Fibroblast of skin of scalp (primary cell): ENCODE measurements at places on chromosomes 5 and 9.

DNA sequence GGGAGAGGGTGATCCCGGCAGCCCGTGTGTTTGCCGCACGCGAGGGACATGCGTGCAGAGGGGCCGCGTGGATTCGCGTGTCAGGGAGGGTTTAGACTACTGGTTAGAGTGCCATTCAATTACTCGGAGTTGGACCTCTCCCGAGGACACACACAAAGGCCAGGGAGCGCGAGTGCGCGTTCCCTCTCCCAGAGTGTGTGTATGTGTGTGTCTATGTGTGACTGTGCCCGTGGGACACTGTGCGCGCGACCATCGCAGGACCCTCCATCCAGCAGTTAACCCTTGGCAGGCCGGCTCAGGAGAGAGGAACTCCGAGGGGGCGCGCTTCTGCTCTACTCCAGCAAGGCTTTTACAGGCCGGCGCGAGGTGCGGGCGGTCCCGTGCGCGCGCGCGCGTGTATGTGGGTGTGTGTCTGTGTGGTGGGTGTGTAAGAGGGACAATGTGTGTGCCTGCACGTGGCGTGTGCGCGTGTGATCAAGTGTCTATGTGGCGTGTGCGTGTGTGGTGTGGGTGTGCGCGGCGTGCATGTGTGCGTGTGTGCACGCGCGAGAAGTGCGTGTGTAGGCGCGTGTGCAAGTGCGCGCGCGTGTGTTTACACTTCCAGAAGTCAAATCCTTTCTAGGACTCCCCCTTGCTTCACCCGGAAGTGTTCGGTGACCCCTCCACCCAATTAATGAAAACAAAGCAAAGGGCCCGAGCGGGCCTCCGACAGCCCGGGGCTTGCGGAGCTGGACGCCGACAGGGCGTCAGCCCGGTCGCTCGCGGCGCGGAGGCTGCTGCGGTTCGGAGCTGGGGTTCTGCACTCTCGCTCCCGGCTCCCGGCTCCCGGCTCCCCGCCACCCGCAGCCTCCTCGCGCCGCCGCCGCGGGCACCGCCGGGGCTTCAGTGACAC is 75.3 kb upstream of the TBCA start:
- DNase-seq: peak; percentile 51

DNA sequence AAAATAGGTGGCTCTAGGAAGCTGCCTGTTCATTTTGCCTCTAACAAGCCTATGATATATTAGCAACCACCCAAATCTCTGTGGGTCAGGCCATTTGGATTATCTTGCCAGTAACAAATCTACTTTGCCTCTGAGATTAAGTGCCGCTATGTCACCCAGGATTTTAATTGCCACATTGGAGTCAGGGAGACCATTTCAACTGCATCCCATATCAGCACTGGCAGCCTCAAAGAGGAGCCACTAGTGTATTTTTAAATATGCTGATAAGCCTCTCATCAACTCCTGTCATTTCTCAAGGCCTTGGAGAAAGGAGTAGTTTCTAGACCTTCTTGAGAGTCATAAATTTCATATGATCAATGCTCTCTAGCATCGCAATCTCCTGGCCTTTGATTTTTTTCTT is 12.1 kb upstream of the ADAMTS19 start:
- no peak for DNase-seq

- DNase-seq: no peak
Observed at GRCh38 chr9:38316166-38316780, 76.2 kb upstream of the ALDH1B1 start.

DNA sequence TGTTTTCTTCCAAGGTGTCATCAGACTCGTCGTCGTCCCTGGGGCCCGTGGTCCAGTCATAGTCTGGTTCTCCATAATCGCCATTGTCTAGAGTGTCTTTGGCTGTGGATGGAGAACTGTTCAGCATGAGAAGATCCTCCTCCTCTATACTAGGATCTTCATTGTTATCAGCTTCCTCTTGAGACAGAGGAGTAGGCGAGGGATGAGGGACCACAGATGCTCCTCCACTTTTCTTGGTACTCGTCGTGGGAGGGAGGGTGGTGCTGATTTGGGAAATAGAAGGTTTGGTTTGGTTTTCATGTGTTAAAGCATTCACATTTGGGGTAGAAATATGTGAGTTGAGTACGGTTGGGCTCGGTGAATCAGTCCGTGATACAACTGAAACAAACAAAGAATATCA is 8.8 kb downstream of the C5orf15 start:
- DNase-seq: no peak

DNA sequence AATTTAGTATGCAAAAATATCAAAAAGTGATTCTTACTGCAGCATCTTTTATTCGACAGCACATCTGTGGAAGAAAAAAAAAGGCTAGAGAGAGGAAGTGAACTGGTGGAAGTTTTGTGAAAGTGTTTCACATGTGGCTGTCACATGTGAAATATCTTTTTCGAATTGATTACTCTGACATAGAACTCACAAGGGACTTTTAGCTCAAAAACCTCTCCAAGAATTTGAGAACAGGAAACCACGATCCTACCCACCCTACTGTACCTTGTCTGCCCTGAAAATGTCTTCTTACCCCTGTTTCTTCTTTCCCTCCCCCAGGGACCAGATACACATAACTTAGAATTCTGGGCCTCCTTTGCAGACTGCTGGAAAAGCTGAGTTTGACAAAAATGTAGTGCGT is 106.5 kb upstream of the PRRC1 start:
- DNase-seq: no peak

- no peak for DNase-seq
Observed at GRCh38 chr9:27157736-27158135, 48.7 kb downstream of the TEK start.

DNA sequence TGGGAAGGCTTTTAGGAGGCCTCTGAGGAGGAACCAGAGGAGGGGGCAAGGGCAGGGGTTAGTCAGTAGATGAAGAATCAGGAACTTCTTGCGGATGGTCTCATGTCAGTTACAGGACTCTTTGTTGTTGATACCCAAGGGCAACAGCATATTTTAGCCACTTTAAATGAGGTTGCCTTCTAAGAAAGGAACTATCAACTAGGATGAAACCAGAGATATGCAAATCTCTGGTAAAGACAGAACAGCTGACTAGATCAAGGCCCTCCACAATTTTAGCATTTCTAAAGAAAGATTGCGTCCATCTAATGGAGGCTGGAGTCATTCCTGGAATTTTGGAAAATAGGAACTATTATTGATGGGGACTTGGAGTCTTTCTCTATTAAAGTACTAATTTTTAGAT is 57.7 kb upstream of the KLF4 start:
- DNase-seq: no peak

GRCh38 chr5:106113922-106114321 is 1556.8 kb downstream of the EFNA5 start:
- DNase-seq: no peak

DNA sequence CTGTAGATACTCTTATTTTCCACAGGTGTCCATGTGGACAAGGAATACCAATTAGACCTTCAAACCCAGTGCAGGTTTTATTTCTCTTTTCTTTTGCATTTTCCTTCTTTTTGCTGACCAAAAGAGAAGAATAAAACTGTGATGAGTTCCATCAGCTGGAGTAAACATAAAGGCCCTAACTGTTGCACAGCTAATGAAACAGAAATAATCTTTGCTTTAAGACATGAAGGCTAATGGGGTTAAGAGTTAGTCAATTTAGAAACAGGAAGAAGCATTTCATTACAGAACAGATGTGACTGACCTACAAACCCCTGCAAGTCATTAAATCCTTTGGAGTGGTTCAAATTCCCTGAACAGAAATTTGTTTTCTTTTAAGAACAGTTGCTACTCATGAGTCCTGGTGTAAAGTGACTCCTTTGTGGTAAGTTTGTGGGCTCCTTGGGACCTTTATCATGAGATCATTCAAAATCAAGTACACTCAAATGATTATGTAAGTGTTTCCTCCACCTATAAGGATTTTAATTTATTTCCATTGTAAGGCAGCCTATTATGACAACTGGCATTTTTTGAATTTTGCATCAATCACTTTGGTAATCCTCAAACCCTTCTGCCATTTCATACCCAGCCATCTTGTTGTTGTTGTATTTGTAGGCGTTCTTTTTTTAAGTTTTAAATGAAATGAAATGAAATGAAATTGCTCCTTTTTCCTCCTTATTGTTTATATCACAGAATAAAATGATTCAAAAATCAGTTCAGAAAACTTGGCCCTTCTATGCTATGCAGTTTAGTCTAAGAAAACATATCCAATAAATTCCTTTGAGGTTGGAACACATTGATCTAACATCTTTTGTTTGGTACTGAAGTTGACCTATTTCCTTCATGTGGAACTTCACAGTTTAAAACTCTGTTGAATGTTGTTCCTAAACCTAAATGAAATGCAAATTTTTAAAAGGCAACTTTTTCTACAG is 1.3 kb downstream of the MINAR2 start:
- no peak for DNase-seq

- peak; percentile 86 for DNase-seq
Observed at GRCh38 chr5:98772415-98773213, 849 bp upstream of the RGMB start.

DNA sequence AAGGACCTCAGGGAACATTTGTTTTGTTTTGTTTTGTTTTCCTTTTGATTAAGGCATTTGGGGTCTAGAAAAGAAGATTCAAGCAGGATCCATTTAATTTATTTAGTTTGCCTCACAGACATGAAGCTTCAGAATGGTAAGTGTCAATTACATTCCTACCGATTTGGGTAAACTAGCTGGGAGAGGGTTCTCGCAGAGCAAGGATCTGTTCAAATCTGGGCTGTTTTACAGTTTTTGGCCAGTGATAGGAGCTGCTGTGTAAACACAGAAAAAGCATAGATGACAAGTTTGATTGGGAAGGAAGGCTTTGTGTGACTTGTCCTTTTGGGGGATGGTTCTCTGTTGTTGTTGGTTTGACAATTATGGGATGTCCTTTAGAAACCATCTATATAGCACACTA is 470.3 kb upstream of the WWC1 start:
- peak; percentile 60 for DNase-seq

DNA sequence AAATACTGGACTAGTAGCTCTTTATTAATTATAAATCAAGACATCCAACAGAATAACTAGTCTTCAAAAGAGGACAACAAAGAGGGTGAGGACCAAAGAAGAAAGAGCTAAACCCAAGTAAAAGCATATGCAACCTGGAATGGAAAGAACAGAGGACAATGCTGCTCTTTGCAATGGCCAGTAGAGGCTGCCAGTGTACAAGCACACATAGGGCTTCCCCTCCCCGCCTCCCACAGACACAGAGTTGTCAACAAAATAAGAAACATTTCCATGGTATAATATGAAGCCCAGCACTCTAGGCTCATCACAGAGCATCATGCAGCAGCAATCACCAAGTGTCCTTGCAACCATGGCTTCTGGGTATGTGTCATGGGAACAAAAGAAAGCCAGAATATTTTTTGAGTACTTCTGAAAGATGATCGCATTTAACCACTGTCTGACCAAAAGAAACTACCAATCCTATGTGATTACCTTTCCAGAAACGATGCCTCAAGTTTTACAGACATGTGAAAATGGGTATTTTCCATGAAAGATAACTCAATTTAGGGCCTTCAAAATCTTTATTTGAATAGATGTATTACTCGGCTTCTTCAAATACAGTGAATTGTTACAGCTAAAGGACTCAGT is 58.1 kb downstream of the RFX3 start:
- DNase-seq: peak; percentile 75

- no peak for DNase-seq
Observed at GRCh38 chr5:173278641-173279040, 43.6 kb upstream of the NKX2-5 start.

- DNase-seq: no peak
Observed at GRCh38 chr5:80662108-80662507, 7.3 kb upstream of the DHFR start.

GRCh38 chr5:135461481-135462151 is 9.5 kb upstream of the TIFAB start:
- no peak for DNase-seq

DNA sequence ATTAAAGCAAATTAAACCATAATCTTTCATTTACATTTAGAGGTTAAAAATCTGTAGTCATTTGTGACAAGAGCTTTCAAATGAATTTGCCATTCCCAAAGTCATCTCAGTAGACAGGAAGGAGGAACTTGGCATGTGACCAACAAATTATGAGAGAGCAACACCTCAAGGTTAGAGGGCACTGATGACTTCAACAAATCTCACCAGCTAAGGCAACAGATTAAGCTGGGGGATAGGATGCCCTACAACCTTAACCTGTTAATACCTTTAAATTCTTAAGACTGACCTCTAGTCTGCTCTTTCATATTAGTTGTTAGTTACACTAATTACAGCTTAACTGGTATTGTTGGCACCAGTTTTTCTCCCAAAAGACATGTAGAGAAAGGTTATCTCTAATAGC is 18.4 kb downstream of the POU5F2 start:
- DNase-seq: no peak

DNA sequence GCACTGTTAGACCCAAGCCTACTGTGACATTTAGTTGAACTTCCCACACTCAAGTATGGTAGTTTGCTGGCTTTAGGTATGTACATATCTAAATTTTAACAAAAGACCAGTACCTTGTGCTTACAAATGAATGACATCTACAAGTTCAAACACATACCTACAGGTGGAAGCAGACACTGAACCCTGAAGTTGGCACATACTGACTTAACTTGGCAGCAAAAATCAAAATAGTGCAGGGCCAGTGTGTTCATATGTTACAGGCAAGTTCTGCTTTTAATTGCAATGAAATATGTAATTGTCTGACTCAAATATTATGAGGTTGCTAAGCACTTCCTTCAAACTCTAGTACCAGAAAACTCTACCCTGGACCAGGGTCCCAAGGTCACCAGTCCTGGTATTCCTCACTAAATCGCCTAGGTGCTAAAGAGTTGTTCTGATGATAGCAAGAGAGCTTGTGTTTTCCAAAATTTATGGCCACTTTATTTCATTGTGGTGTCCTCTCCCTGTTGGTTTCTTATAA is 77.4 kb downstream of the MEGF10 start:
- no peak for DNase-seq
